ENCODE measurements at places on chromosomes 12 and 14.

- DNase-seq = peak; percentile 1
These were observed 765 bp downstream of the SCYL2 start for GRCh38 chr12:100267603-100268281.

DNA sequence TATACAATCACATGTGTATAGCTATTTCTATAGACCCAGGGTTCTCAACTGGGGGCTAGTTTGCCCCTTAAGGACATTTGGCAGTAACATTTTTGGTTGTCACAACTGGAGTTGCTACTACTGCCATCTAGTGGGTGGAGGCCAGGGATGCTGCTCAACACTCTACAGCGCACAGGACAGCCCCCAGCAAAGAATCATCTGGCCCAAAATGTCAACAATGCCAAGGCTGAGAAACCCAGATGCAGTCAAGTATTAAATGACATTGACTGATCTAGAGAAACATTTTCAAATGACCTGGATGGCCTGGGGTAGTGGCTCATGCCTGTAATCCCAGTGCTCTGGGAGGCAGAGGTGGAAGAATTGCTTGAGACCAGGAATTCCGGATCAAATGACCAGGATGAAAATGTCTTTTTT is 5.8 kb downstream of the WSB2 start:
- DNase-seq = peak; percentile 40

DNA sequence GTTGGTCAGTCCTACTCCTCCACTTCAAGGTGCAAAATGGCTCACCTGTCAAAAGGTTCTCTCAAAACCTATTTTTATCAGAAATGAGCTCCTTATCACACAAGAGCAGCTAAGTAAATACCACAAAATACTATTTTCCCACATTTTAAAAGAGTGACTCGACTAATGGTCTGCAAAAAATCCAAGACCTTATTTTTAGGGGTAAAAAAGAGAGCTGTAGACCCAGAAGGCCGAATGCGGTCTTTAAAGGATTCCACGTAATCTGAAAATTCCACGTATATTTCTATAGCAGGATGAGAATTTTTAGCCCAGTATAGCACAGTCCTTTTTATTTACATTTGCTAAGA is 3.8 kb downstream of the C14orf93 start:
- no peak for DNase-seq

- DNase-seq = no peak
These were observed 27.9 kb downstream of the PCNX1 start for GRCh38 chr14:70935135-70935534.

DNA sequence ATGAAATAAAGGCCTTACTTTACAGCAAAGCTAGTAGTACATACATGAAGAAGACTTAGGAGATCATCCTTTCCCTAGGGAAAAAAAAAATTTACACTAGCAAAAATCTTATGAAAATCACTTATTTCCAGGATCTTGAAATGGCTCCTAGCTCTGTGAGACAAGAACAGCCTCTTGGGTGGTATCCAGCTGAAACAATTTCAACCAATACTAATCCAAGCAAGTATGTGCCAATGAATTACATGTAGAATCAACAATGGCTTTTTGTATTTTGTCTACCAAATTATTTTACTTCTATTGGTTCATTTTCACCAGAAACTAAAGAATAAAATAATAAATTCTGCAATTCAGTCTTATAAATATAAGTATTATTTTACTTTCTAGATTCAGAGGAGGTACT is 2.7 kb upstream of the SLCO1A2 start:
- no peak for DNase-seq

DNA sequence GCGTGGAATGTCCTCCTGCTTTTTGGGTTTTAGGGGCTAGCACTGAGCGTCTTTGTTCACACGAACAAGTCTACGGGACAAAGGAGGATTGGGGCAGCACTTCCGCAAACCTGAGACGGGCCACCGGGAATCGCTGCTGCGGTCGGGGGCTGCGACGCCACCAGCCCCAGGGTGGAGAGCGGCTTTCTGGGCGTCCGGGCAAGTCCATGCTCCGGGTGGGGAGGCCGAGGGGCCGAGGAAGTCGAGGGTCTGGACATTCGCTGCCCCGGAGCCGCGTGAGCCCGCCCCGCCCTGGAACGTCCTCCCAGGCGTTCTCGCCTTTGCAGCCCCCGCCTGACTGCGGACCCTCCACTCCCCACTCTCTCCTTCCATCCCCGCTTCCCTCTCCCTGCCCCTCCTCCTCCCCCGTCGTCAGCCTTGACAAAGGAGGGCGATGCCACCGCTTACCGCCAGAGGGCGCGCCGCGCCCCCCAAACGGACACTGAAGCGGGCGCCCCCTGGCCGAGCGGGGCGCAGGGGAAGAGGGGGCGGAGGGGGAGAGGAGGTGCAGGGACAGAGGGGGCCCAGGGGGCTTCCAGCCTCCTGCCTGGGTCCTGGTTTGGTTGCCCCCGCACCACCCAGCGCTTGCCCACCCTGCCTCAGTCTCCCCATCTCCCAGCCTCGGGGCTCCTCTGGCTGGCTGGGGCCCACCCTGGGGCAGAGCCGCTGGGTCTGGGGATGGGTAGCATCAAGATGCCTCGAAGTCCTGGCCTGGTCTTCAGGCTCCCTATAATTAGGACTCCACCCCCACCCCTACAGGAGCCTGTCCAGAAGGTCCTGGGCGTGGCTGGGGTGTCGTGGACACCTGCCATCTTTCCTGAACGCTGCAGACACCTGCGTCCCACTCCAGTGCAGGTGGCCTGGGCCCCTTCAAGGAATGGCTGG is 39.1 kb upstream of the INF2 start:
- DNase-seq = peak; percentile 58

- no peak for DNase-seq
These were observed 156.3 kb downstream of the NUBPL start for GRCh38 chr14:31717294-31718085.

- no peak for DNase-seq
These were observed 149.6 kb downstream of the MED13L start for GRCh38 chr12:116127859-116128258.

- DNase-seq = no peak
These were observed 416.3 kb upstream of the OR4E1 start for GRCh38 chr14:22089940-22090339.
